Hematopoietic multipotent progenitor cell treated with erythropoietin and hydrocortisone succinate and interleukin-3 and kit ligand, for 6 days (in vitro differentiated cells): ENCODE measurements at places on chromosomes 3 and 15.

DNA sequence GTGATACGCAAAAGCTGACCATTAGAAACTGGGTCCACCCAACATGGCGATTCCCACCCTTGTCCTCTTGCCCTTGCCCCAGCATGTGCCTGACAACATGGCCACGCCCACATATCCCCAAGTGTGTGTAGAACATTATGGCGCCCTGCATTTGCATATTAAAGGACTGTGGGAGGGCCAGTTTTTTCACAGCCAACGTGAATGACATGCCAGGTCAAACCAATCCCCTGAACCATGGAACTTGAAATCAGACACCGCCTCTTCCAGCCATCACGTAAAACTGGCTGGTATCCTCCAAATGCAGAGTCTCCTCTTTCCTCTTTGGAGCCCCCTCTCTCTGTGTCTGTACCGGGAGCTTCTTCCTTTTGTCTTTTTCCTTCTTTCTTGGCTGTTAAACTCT is 156.7 kb upstream of the EPHA6 start:
- no peak for DNase-seq

DNA sequence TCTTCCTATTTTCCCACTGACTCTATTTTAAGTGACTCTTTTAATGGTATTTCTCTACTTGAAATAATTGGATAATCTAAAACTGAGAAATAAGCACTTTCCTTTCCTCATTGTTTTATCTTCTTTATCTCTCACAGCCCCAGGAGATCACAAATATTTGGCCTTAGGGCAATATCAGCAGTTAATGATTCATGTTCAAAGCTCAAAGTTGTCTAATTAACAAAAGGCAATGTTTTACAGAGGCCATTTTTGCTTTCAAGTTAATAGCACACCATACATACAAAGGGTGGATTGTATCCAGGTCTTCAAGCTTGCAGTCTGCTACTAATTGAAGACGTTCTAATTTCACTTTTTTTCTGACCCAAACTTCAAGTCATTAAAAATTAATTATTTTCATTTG is 120.1 kb downstream of the LRRN1 start:
- DNase-seq: no peak

GRCh38 chr15:52085299-52085698 is 27.3 kb downstream of the BCL2L10 start:
- no peak for DNase-seq

DNA sequence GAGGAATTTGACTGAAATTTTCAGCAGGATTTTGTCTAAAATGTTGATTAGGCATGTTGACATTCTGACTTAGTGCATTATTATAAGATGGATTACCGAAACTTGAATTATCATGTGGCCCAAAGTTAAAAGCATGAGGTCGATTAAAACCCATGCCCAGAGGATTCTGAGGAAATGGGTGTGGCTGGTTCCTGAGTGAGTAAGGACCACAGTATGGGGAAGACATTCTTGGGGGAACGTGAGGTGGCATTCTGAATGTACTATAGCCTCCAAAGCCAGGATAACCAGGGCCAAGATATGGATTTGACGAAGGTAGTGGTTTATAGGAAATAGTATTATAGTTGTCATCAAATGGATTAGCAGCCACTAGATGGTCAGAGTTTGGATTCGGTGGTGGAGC is 38.7 kb upstream of the DNAAF4 start:
- no peak for DNase-seq
